Stimulated activated CD8-positive, alpha-beta memory T cell treated with anti-CD3 and anti-CD28 coated beads, Interleukin-7, amount 100 ng/mL, for 1 hour (primary cell): ENCODE measurements at places on chromosomes 1 and 21.

- no peak for DNase-seq
These were observed 108.5 kb upstream of the LRRC7 start for GRCh38 chr1:69459244-69459643.

GRCh38 chr1:4868521-4868920 lies 214.1 kb downstream of the AJAP1 start:
- no peak for DNase-seq

GRCh38 chr1:177830531-177831135 lies 139.2 kb downstream of the SEC16B start:
- no peak for DNase-seq

GRCh38 chr1:86712088-86712860 lies 7.9 kb downstream of the SH3GLB1 start:
- no peak for DNase-seq

DNA sequence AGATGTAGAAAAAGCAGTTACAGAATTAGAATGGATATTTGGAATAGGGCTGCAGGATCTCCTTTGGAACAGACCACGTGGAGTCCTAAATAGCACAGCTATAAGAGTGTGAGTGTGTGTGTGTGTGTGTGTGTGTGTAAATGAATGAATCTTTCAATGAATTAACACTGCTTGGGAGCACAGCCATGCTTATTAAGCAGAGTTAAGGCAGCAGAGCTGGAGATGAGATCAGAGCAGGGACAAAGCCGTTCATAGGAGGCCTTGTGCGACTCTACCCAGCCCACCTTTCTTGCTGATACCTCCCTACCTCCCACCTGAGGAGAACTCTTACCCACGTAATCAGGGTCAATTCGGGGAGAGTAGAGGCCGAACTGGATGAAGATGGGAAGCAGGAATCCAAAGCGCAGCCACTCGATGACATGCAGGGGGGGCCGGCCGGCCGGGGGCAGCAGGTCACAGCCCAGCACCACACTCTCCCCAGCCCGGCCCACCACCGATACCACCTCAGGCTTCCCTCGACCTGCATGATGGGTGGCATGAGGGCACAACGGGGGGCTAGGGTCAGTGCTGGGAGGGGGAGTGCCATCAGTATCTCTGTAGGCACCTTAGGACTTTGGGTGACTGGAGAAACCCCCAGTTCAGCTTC lies 2.7 kb downstream of the IGSF9 start:
- no peak for DNase-seq

DNA sequence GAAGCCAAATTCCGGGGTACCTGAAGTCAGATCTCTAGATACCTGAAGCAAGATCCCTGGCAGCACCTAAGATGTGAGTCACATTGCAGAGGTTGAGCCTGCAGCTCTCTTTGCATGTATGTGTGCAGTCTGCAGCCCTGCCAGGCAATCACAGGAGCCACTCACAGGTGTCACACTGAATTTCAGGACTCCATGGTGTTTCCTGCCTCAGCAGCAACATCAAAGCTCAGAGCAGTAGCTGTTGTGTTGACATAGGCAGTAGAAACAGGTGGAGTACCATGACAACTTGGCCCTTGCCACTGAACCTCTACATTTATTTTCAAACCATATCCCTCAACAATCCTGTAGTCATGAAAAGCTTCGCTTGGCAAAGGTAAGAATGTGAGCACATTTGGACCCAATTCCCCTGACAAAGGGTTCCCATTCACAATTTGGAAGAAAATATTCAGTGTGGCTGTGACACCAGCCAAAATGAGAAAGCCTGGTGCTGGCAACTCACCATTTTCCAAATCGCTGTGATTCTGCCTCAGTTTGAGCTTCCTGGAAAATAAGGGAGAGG lies 419.8 kb upstream of the NFIA start:
- no peak for DNase-seq
